ENCODE measurements at places on chromosomes 3 and 15.

GRCh38 chr15:47139965-47140364 lies 577.3 kb upstream of the SEMA6D start:
- no peak for DNase-seq

DNA sequence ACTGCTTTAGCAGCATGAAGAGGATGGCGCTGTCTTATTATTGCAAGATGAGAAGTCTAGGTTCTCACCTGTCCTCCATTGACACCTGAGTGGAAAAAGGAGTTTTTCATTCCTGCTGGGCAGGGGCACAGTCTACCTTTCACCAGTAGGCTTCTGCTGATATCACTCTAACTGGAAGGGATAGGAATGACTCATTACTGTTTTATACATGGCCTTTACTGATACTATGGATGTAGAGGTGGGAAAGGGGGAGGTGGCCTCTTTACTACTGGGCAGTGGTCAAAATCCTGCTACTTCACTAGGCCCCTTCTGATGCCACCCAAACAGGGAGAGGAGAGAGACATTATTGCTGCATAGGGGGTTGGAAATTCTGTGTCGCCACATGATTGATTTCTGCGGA lies 97.8 kb downstream of the BBX start:
- DNase-seq, result no peak

DNA sequence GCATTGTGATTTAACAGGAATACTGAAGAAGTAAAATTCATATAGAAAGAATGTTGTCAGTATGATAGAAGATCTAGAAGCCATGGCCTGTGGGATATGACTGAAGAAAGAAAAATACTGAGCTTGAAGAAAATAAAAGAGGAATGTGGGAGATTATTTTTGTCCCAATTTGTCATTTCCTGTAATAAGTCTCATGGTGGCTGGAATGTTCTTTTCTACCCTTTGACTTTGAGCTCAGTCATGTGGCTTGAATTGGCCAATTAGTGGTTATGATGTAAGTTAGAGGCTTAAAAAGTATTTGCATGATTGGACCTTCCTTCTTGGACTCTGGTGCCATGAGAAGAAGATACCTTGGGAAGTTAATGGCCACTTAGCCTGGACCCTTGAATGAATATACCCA lies 14.1 kb downstream of the APH1B start:
- no peak for DNase-seq

GRCh38 chr15:90115783-90116182 lies 13.5 kb upstream of the IDH2 start:
- DNase-seq, result no peak

DNA sequence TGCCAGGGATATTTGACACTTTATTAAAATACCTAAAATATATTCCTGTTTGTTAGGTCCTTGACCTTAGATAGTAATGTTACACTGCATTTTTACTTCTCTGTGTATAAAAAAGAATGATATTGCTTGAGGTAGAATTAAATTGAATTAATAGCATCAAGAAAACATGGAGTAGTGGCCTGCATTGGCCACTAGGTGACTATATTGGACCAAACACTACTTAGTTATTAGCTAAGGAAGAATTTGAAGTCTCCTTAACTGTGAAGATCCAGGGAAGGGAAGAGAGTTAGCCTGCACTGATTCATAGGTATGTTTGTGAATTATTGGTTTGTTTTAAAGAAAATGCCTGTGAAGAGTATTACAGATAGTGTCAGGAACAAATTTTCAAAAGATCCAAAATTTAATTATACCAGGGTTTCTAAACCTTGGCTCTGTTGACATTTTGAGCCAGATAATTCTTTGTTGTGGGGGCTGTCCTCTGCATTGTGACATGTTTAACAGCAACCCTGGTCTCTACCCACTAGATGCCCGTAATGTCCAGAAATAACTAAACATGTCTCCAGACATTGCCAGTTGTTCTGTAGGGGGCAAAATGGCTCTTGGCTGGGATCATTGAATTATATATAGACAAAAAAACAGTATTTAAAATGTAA lies 103.6 kb upstream of the THSD4 start:
- no peak for DNase-seq

GRCh38 chr15:76239786-76240185 lies 71.5 kb downstream of the ETFA start:
- no peak for DNase-seq

DNA sequence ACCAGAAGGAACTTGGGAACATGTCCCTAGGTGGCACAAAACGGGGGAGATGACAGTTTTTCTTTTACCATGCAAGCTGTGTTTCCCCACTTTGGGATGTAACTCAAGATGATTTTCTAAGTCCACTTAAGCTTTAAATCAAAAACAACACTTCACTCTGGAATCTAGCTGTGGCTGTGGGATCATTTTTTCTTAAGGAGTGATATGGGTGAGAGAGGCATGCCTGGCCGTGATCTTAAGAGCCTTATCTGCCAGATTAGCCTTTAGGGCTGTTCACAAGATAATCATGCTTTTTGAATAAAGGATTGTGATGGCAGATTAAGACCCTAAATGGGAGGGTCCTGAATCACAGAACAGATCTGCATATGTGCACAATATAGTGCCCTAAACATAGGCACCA lies 384.8 kb upstream of the SEMA6D start:
- no peak for DNase-seq

- no peak for DNase-seq
These were observed 13.1 kb upstream of the ZBTB38 start for GRCh38 chr3:141355242-141355641.

- no peak for DNase-seq
These were observed 2.3 kb upstream of the TM4SF19 start for GRCh38 chr3:196340466-196340865.

GRCh38 chr15:99303907-99304306 lies 52.6 kb downstream of the LRRC28 start:
- no peak for DNase-seq

GRCh38 chr3:132253262-132253878 lies 63.8 kb upstream of the ACP3 start:
- no peak for DNase-seq

- no peak for DNase-seq
These were observed 211.0 kb downstream of the TNIK start for GRCh38 chr3:171249245-171249644.

DNA sequence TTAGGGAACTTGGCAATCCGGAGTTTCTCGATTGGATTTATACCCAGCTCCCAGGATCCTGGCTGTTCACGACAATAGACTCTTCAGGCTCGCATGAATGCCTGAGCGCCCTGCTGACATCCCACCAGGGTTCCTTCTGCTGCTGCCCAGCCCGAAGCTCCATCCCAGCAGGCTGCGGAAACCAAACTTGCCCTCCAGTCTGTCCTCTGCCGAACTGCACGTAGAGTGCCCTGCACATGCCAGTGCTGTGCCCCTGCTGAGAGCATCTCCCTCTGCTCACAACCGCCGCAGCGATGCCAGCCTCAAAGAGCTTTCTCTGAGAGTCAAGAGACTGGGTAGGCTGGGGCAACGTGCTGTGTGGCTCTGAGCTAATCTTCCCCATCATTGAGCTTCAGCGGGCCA lies 6.9 kb downstream of the ADAMTS7 start:
- DNase-seq, result no peak

GRCh38 chr3:48469046-48469915 lies 22.7 kb downstream of the ATRIP start:
- DNase-seq, result no peak

- DNase-seq, result no peak
These were observed 43.0 kb upstream of the GLCE start for GRCh38 chr15:69117431-69117871.

DNA sequence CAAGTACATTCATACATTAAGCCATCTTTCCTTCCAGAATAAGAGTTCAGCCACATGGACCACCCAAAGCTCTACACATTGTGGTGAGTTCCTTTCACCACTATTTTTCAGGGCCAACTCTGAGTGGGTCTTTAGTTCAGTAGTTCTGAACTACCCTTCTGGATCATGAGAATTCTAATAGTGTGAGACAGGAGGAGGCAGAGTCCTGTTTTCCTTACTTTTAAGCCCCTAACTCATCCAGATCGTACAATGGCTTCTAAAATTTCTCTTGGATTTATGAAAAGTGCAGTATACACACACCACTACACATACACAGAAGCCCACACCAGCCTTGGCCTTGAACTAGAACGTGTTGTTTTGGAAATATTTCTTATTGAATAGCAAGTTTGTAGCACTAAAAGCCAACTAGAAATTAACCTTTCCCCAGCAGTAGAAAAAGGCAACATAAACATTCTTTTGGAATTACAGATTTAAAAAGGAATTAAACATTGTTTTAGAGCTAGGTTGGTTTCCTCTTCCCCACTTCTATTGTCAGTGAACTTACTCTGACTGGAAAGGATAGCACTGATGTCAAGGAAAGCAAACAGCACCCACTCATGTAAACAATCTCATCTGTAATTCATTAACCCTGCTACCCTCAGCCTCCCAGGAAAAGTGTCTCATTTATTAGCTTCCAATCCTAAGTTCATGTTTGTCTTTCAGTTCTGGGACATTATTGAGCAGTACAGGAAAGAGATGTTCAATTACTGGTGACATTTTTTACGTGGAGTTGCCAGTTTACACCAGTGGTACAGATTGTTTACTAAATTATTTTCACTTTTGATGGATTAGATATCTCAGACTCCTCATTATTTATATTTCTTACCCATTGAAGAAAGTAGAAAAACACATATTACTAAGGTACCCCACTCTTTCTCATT lies 95.7 kb upstream of the AGTR1 start:
- DNase-seq, result no peak

- no peak for DNase-seq
These were observed 34.3 kb upstream of the CMC1 start for GRCh38 chr3:28207000-28207733.

DNA sequence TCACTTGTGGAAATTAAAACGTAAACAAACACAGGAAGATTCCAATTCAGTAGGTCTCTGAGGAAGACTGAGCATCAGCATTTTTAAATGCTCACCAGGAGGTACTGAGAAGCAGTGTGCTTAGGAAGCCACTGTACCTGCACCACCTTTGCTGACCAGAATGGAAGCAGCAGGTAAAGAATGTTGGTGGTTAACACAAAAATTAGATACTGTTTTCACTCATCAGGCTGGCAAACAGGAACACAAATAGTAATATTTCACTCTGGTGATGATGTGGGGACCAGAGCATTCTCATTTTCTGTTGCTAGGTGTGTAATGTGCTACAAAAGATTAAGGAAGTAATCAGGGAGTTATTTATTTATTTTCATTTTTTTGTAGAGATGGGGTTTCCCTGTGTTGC lies 29.9 kb upstream of the GHSR start:
- no peak for DNase-seq

- DNase-seq, result no peak
These were observed 81.3 kb upstream of the RNF7 start for GRCh38 chr3:141656771-141657170.

DNA sequence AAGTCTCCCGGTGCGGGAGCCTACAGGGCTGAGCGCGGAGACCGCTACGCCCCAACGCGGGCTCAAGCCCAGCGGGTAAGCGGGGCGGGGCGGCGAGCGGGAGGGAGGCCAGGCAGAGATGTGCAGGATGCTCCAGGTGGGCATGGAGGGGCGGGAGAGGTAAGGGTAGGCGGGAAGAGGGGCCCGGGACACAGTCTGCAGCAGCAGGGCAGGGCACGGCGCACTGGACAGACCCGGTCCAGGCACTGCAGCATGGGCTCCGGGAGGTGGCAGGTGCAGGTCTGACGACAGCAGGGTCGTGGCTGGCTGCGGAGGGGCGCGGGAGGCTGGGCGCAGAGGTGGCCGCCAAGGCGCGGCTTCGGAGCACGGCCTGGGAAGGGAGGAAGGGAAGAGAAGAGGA lies 102.8 kb downstream of the GABRB3 start:
- DNase-seq, result no peak

DNA sequence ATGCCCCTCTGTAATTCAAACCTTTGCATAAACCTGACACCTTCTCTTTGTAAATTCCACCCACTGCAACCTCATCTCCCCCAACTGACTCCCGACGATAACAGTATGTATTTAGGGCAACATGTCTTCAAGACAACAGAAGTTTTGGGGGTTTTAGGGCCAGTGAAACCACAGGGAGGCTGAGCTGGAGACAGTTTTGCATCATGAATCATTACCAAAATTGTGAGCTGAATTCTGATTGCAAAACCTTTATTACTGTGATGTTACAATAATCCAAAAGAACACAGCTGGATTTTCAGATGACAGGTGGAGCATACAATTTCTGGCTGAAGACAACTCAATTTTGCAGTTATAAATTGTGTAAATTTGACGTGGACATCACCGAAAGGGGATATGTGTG lies 281.3 kb upstream of the TTC14 start:
- DNase-seq, result no peak

DNA sequence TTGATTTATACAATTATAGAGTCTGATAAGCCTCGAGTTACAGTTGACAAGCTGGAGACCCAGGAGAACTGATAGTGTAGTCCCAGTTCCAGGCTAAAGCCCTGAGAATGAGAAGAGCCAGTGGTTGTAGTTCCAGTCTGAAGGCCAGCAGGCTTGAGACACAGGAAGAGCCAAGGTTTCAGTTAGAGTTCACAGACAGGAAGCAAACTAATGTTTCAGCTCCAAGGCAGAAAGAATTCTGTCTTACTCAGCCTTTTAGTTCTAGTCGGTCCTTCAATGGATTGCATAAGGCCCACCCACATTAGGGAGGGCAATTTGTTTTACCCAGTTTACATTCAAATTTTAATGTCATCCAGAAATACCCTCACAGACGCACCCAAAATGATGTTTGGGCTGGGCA lies 102.7 kb downstream of the CDIN1 start:
- DNase-seq, result no peak
